ENCODE measurements at places on chromosomes 3 and 15.

DNA sequence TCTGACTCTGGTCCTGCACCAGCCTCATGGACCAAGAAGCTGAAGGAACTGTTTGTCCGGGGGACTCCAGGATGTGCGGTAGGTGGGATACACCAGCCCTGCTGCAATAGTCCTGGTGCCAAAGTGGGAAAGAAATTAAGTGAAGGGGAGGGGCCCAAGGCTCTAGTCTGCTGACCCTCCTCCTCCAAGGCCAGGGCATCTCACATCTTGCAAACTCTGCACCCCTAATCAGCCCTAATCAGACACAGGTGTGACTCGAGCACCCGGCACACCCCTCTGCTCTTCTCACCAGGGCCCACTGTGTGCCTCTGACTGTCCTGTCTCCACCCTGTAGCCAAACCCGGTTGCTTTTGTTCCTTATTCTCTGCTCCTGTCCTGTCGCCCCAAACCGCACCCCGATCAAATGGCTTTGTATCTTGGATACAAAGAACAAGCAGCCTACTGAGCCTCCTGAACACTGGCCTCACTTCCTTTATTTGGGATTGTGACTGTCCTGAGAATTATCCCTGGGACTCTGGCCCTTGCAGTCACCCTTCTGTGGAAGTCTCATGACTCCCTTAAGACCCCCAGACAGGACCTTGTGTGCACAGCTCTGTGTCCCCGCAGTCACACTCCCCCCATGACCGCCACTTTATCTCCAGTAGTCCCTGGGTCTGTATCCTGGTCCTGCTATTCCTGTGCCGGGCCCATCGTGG, 26.7 kb upstream of the SLC41A3 start:
- no peak for DNase-seq

DNA sequence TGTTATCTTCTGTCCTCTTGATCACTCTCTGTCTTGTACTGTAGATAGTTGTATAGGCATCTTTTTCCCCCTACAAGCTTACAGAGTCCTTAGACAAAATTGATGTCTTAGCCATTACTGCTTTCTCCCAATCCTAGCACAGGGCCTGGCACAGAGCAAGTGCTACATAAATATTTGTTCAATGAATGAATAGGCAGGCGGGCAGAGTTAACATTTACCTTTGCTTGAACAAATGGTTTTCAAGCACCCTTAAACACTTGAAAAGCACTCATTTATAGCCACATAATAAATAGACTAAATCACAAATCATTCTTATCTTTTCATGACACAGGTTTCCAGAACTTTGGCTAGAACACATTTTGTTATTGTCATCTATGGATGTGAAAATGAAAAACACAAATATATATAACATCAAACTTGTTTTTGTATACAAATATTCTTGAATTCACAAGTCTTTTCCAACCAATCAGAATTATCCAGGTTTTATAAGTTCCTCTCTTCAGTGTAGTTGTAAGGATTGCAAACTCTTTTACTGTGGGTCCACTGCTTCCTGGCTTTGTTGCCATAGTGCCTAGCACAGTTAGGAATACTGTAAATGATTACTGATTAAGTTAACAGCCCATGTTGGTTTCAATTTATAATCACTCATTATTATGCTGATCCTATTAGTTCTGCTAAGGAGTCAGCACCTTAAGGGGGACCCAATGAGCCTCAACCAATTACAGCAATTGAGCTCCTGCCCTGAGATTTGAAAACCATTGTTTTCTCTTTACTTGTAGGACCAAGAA, 61.9 kb downstream of the ISL2 start:
- no peak for DNase-seq

GRCh38 chr3:10546181-10546624, 40.8 kb upstream of the ATP2B2 start:
- DNase-seq = no peak

GRCh38 chr3:133196527-133196926, 158.3 kb downstream of the TMEM108 start:
- no peak for DNase-seq

GRCh38 chr15:92882697-92883162, 17.4 kb upstream of the CHD2 start:
- DNase-seq = no peak

DNA sequence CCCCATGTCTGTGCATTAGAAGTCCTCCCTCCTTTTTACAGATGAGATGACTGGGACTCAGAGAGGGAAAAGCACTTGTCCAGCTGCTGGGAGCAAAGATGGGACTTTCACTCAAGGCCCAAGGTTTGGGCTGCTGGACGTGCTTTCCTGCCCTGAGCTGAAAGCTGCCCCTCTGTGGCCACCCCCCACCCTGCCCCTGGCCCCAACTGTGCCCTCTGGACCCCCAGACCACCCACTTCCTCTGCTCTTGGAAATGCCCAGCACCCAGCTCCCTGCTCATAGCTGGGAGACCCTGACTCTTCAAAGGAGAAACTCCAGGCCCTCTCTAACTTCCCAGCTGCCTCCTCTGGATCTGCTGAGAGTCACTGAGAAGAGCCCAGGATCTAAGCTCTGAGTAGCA, 20.7 kb downstream of the GRIP2 start:
- no peak for DNase-seq

- DNase-seq = no peak
These were observed 22.5 kb downstream of the TTC21A start for GRCh38 chr3:39130026-39130425.

DNA sequence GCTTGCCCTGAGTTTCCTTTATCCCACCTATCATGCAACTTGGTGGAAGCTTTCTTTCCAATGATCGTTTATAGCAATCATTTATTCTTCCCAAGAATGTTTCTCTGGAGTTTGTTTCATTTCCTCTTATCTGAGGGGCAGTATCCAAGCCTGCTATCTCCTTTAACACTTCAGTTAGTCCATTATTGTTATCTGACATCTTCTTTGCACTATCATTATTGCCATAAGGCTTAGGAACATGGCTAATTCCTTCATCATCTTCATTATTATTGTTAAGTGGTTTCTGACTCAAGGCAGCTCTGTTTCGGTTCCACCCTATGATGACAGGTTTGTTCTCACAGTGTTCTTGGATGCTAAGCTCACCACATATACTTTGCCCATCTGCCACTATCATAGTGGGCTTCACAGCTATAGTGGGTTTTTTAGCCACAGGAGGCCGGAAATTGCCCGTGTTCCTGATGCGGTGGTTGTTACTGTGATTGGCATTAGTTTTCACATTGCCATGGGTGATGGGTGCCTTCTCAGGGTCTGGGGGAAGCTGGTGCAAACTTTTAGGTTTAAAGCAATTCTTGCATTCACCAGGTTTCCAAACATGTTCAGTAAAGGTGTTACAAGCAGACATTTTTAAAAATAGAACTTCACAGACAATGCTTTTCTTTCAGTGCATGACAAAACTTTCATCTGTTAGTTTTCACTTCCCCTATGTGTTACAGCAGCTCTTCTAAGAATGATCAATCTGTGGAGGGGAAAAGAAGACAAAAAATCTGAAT, 110.6 kb upstream of the TSPAN3 start:
- DNase-seq = peak; percentile 20

- no peak for DNase-seq
These were observed 24.8 kb downstream of the UBE2Q2 start for GRCh38 chr15:75868019-75868418.

- DNase-seq = no peak
These were observed 50.0 kb upstream of the CP start for GRCh38 chr3:149271669-149272068.

- DNase-seq = no peak
These were observed 209.6 kb upstream of the PLSCR5 start for GRCh38 chr3:146814601-146815315.

DNA sequence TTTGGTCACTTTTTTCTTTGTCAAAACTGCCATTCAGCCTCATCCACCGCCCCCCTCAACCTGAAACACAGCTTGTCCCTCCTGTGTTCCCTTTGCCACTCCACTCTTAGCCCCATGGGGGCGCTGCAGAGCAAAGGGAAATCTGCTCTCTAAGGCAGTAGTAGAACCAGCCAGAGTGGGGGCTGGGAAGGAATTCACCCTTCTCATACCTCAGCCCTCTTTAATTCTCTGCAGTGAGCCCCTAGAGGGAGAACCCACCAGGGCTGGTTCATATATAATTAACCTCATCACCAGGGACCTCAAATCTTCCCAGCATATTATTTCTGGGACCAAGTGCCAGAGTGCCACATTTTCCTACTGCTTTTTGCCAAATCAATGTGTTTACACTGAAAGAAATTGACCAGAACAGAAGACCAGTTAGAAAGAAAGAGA, 2.8 kb upstream of the BCL6 start:
- peak; percentile 88 for DNase-seq

Data from activated naive CD8-positive, alpha-beta T cell treated with anti-CD3 and anti-CD28 coated beads for 36 hours (primary cell).